NCI-H2107 (cell line): ENCODE measurements at places on chromosomes 6 and 20.

DNA sequence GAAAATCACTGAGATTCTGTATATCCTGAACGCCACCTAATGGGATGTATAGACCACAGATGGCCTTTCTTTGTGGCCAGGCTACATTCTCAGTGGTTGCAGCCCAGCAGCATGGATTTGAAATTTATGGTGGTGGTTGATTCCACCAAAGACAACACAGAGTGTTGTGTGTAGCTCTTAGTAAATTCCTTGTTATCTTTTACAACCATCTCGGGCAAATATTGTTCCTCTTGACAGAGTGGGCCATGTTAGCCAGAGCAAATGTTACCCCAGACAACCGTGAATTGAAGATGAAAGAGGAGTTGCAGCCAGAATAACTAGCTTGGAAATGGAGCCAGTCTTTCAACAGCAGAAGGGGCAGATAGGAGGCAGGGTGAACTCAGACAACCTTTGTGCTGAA is 39.5 kb downstream of the SLC24A3 start:
- DNase-seq: no peak

DNA sequence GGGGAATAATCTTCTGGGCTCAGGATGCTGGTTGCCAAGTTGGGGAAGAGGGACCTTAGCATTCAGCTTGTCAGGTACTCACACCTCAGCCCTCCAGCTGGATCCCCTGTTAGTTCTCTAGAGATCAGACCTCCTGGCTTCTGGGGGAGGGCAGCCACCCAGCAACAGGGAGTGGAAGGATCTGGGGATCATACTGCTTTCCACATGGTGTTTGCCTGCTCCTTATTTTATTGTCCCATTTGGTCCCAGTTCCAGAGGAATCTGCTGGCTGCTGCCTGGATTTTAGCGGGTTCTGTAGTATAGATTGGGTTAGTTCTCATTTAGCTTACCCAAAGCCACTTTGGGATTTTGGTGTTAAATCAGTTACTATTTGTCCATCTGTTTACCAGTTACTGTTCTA is 29.3 kb downstream of the KAT14 start:
- no peak for DNase-seq

DNA sequence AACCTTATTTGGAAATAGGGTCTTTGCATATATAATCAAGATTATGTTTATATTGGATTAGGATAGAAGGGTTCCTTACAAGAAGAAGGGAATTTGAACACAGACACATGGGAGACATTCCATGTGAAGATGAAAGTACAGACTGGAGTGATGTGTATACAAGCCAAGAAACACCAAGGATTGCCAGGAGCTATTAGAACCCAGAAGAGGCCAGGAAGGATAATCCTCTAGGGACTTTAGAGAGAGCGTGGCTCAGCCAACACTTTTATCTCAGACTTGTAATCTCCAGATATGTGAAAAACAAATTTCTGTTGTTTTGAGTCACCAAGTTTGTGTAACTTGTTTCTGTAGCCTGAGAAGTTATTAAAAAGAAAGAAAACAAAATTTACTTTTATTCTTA is 1173.9 kb upstream of the CITED2 start:
- no peak for DNase-seq

DNA sequence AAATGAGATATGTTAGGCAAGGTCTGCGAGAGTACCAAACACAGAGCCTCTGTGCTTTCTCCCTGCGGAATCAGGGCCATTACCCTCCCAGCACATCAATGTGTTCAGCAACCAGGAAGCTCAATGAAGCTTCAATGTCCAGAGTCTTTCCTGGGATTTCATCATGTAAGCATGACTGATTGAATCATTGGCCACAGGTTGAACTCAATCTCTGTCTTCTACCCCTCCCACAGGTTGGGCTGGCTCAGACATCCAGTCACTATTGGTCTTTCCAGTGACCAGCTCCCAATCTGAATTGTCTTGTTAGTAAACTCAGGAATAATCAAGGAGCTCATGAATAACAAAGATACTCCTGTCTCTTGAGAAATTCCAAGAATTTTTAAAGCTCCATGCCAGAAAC is 2.7 kb upstream of the DTD1 start:
- no peak for DNase-seq

DNA sequence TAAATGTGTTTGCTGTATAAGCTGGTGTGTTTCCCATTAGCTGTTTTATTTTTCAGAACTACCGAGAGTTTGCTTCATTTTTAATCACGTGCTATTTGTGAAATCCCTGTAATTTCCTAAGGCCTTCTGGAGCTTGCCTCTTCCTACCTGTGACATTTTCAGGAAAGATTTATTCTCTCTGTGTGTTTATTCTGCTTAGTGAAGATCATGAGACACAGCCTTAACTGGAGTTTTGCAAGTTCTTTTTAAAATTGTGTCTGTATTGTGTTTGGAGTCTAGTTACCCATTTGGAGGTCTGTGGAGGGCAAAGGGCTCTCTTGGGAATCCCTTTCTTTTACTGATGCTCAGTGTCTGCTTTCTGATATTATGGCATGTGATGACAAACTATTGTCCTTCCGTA is 359.1 kb upstream of the FLRT3 start:
- no peak for DNase-seq

DNA sequence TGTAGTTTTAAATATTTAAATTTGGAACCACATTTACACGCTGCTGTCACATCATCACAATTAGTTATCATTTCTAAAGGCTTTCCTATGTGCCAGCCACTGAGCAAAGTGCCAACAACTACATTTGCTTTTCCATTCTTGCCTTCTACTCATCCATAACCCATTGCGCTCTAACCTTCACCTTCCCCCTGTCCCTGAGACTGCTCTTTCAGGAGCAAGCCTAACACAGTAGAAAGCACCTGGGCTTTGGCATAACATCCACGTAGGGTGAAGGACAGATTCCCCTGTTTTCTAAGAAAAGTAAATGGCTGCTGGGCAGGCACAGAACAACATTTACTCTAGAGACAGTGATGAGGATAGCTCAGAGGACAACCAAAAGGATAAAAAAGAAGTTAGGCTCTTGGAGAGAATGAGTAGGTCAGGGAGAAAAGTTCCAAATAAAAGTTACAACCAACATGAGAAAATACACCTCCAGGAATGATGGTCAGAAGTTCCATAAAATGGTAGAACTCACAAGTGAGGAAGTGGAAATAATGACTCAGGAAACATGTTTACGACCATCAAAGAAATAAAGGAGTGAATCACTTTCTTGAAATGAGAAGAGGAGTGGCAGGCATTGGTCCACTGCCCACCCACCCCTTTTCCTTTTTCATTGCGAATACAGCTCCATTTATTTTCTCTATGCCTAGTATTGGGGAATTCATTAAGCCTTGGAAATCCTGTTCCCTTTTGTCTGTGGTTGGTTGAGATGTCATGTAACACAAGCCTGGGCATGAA is 77.2 kb downstream of the PFDN4 start:
- DNase-seq: no peak

- no peak for DNase-seq
These were observed 1394.5 kb downstream of the EPHA7 start for GRCh38 chr6:92024881-92025280.

DNA sequence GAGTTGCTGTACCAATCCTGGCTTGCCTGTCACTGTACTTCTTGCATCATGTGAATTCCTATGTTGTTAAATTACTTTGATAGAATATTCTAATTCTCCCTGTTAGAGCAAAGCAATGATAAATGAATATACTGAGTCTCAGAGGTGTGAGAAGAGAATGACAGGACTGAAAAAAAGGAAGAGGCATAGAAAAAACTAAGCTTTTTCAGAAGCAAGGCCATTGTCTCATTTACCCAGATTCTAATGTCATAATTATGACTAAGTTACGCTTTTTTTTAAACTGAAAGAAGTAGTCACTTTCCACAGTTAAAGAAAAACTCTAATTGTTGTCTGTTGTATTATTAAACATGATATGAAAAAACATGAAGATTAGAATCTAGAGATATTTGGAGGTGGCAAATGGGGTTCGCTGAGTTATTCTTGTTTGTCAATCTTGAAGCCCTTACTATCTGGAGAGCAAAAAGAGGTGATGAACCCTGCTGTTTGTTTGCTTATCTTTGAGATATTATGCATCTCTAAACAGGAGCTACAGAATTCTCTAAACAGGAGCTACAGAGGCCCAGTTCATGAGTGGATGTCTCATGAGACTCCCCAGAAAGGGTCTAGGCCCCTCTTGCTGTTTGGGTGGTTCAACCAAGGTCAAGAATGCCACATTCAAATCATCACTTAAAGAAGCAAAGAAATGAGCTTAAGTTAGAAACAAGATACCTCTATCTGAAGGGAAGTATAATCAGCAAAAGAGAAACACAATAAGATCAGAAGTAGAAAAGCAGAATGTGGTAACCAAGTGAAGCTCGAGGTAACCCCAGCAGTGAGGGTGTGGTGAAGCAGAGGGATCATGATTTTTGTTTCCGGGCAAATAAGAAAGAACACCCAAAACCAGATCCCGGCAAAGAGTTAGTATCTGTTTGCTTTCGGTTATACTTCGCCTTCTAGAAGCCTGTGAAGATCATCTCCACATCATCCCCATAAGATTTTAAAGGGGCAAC is 33.3 kb upstream of the THEMIS start:
- DNase-seq: no peak

DNA sequence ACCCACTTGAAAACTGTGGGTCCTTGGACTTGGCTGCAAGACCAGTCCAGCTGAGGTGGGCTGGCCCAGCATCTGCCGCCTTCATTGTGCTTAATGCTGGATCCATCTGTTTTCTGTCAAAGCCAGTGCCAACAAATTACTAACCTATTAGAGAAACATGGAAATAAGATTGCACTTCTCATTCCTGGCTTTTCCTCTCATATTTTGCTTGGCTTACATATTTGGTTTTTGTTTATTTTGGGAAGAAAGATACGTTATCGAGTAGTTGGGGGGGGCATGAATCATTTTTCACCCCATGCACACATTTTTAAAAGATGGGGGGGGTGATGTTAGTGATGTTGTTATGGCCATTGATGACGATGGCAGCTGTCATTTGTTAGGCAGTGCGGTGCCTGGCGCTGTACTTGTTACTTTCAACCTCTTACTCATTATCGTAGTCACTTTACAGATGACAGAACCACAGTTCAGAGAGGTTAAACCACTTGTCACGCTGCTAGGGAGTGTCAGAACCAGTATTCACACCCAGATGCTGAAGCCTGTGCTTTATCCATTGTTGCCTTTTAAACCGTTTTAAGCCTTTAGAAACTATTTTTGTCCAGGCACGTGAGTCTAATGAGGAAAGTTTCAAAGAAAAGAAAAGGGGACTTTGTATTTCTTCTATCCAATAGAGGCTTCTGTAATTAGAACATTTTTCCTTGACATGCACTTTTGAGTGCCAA is 180.0 kb downstream of the TMEM242 start:
- DNase-seq: no peak

- no peak for DNase-seq
These were observed 280.2 kb downstream of the TBC1D7 start for GRCh38 chr6:13048113-13048512.

DNA sequence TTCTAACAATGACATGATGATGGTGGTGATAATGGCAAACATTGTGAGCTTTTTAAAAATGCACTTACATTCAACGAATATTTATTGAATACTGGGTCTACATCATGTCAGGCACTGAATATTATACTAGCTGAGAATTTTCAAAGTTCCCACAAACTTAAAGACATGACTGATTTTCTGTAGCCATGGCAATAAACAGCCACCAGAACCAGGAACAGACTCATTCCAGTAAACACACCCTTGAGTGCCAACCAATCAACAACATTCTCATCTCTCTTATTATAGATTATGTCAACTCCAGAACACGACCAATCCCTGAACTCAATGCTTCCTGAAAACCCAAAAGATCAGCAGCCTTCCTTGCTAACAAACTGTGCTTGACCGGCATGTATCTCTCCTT is 212.4 kb upstream of the RUNX2 start:
- no peak for DNase-seq

DNA sequence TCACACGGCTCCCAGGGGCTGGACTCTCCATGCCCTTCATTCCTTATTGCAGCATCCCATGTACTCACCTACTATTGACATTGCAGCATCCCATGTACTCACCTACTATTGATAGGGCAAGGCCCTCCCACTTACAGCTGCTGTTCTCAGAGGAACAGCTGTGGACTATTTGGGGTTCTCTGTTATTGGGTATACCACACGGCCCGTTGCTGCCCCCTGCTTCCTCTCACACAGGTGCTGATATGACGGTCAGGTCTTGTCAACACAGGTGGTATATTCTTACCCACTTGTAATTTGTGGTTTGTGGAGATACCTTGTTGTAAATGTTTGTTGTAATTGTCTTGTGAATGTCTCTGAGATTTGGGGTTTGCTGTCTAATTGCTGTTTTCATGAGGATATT is 18.8 kb downstream of the ALDH5A1 start:
- no peak for DNase-seq

DNA sequence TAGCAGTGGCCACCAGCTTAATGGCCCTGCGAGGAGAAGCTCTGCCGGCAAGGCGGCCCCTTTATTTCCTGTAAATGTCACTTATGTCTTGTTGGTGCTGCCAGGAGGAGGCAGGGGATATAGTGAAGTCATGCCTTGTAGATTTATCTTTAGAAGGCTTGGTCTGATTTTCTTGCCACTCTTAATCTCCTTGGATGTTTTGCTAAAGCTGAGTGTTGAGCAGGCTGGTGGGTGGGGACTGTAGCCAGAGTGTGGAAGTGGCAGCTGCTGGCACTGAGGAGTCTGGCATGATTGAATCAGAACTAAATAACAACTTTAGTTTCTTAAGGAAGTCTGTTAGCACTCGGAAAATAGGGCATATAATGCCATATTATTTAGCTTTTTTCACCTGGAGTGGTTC is 77.9 kb downstream of the PHF20 start:
- no peak for DNase-seq

- DNase-seq: no peak
These were observed 563.1 kb downstream of the TFAP2A start for GRCh38 chr6:9851541-9852380.

DNA sequence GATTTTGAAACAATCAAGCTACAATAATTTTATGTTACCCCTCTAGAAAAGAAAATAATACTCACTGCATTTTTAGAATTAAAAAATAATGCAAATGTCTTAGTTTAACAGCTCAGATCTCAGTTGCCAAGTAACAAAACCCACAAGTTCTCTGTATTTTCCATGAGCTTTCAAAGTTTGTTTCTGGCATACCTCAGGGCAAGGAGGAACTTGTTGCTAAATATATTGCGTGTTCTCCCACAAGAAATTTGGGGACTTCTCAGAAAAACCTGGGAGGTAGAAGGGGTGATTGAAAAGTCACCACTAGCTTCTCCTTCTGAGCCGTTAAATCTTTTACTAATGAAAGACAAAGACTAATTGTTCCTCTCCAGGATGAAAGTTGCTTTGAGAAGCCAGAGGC is 236.8 kb upstream of the MARCKS start:
- DNase-seq: no peak

GRCh38 chr20:62419759-62420158 is 7.6 kb downstream of the RBBP8NL start:
- no peak for DNase-seq

GRCh38 chr6:10837622-10837994 is 731 bp downstream of the MAK start:
- DNase-seq: no peak

DNA sequence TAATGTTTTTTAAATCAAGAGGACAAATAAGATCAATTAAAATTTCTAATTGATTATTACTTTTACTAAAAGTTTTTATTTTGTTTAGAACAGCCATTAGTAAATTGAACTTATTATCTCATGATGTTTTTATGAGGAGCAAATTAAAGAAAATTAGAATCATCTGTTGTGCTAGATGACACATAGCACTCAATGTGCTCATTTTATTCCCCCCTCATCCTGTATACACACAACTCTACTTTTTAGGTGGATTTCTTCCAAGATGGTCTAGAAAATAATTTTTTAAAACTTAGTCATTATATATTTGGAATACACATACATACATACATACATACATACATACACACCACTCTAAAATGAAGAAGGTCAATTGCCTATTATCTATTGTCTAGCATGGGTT is 29.3 kb upstream of the TSPYL1 start:
- no peak for DNase-seq

GRCh38 chr6:13146442-13146841 is 181.9 kb downstream of the TBC1D7 start:
- no peak for DNase-seq
